Naive thymus-derived CD8-positive, alpha-beta T cell (primary cell): ENCODE measurements at places on chromosomes 5 and 9. TPM values are rescaled to one million over a fixed set of nuclear protein-coding genes. Genes with fewer than 3 reads are reported as not detected.

PCDHGA6 gene
- 0.68 TPM for total RNA-seq

DNA sequence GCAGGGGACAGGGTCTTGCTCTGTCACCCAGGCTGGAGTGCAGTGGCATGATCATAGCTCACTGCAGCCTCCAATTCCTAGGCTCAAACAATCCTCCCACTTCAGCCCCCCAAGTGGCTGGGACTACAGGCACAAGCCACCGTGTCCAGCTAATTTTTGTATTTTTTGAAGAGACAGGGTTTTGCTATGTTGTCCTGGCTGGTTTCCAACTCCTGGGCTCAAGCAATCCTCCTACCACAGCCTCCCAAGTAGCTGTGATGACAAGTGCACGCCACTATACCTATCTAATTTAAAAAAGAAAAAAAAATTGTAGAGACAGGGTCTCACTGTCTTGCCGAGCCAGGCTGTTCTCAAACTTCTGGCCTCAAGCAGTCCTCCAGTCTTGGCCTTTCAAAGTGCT, 31.6 kb upstream of the LECT2 start:
- no peak for DNase-seq

- DNase-seq = no peak
Measured at GRCh38 chr9:70609542-70610286, 195.3 kb upstream of the KLF9 start.

CCDC69 gene
- 131 TPM for total RNA-seq

- DNase-seq = no peak
Measured at GRCh38 chr9:109956717-109957440, 176.9 kb downstream of the PALM2AKAP2 start.

PCDHGB1 gene
- 0.19 TPM for total RNA-seq

DNA sequence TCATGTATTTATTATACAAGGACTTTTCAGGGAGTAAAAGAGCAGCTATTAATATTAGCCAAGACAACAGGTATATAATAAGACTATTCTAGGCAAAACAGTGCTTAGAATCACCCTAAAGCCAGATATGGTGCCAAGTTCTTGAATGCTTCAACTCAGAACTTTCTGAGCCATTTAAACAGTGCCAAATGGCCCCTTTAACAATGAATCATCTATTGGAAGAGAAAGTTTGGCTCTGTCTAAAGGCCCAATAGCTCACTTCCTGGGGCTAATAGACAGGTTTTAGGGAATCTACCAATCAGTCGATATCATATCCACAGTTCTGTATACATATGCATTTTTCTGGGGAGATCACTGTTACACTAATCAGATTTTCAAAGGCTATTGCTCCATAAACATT, 42.9 kb downstream of the ZNF474 start:
- no peak for DNase-seq

GRCh38 chr5:72427016-72427415, 80.2 kb downstream of the ZNF366 start:
- no peak for DNase-seq

GRCh38 chr5:67434466-67434865, 237.9 kb upstream of the CD180 start:
- no peak for DNase-seq
